ENCODE measurements at places on chromosomes 1 and 21. TPM values are rescaled to one million over a fixed set of nuclear protein-coding genes. Genes with fewer than 3 reads are reported as not detected.

Gene SRSF4
- total RNA-seq: 88.8 TPM

Gene PPIE
- total RNA-seq: 57.5 TPM

Gene PIGR
- total RNA-seq: not detected

Gene CFHR1
- total RNA-seq: not detected

Gene SLAMF6
- 24.8 TPM for total RNA-seq

Gene PRDM16
- not detected for total RNA-seq

Gene SPRR5
- not detected for total RNA-seq

Gene TAF1A
- 4.1 TPM for total RNA-seq

Gene TFF3
- total RNA-seq: not detected

Gene LCE7A
- total RNA-seq: not detected

Gene PRAMEF17
- not detected for total RNA-seq

Gene C8B
- not detected for total RNA-seq

Gene ZNF683
- not detected for total RNA-seq

Gene LRRC53
- total RNA-seq: not detected

Gene ATP1B1
- total RNA-seq: 3.5 TPM

Gene FCRLB
- 0.16 TPM for total RNA-seq

DNA sequence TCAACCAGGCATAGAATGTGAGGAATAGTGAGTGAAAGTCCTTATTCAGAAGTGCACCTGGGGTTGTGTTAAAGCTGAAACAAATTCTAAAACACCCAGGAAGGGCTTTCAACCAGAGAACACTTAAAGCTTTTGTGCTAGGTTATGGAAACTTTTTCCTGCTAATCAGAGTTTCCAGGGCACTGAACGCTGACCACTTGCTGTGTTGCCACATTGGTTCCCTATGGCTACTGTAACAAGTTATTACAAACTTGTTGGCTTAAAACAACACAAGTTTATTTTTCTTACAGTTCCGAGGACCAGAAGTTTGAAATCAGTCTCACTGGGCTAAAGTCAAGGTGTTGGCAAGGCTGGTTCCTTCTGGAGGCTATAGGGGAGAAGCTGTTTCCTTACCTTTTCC, 300.6 kb downstream of the HHAT start:
- H3K27ac ChIP-seq: no peak overlapping the region
- H3K4me3 ChIP-seq: no peak overlapping the region
- no peaks in the 10 kb centered on the region for H3K27me3 ChIP-seq
- DNase-seq: no peak

DNA sequence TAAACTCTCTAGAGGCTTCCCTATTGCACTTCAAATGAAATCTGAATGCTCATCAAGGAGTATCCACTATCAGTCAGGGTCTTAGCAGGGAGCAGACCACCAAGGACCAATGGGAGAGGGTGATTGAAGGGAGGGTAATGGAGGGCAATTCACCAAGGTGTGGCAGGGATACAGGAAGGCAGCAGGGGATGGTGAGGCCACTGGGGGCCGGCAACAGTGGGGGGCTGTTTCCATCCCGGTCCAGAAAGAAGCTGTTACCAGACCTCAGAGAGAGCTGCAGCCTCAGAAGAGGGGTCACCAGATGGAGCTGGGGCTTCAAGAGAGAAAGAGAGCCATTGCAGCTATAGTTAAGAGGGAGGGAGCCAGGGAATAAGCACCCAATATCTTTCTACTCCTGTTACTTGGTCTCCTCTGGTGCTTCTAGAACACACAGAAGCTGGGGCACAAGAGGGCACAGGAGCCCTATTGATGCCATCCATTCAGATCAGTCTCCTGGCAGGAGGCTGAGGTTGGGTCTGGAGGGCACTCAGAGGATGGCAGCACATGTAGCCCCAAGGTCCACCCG, 417.6 kb downstream of the PTPRU start:
- no peak for DNase-seq
- H3K4me3 ChIP-seq: no peak overlapping the region
- peaks cover 2% of the 10 kb centered on the region for H3K4me1 ChIP-seq
- H3K36me3 ChIP-seq: no peaks in the 10 kb centered on the region
- peaks cover 34% of the 10 kb centered on the region for H3K27me3 ChIP-seq
- H3K27ac ChIP-seq: no peak overlapping the region

- H3K27ac ChIP-seq: no peak overlapping the region
- no peak overlapping the region for H3K4me3 ChIP-seq
- H3K36me3 ChIP-seq: no peaks in the 10 kb centered on the region
- no peaks in the 10 kb centered on the region for H3K27me3 ChIP-seq
- no peak for DNase-seq
- H3K4me1 ChIP-seq: no peaks in the 10 kb centered on the region
Observed at GRCh38 chr21:20040768-20041167, 957.4 kb upstream of the NCAM2 start.

DNA sequence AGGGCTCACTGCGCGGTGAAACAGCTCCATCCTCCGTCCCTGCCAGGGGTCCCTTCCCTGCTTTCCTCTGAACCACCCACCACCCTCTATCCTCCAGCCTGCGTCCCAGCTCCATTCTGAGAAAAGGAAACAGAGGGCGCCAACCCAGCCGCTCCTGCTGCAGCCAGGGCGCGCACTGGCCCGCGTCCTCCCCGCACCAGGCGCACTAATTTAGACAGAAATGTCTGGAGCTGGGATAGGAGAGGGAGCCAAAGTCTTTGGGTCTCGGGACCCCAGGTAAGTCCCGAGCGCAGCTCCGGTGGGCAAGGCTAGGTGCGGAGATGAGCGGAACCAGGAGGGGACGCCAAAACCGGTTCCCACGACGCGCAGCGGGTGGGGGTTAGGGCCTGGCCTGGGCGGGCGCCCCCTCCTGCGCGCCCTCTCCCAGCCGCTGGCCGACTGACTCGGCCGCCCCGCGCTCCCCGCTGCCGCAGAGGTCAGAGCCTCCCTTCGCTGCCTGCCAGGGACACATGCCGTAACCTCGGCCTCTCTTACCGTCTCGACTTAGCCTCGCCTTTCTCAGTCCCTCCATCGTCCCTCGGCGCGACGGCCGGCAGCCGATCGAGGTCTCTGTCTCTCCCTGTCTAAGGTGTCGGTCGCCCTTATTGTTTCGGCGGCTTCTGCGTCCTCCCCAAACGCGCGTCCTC, 2.0 kb downstream of the CAMK2N1 start:
- H3K4me3 ChIP-seq: peak overlapping the region; percentile 92
- H3K36me3 ChIP-seq: peaks cover 5% of the 10 kb centered on the region
- no peak overlapping the region for H3K27ac ChIP-seq
- DNase-seq: no peak
- peaks cover 21% of the 10 kb centered on the region for H3K4me1 ChIP-seq

- no peak for DNase-seq
- peaks cover 10% of the 10 kb centered on the region for H3K27me3 ChIP-seq
- H3K4me1 ChIP-seq: peaks cover 10% of the 10 kb centered on the region
- H3K36me3 ChIP-seq: peaks cover 3% of the 10 kb centered on the region
- no peak overlapping the region for H3K4me3 ChIP-seq
Observed at GRCh38 chr1:203563291-203563690, 63.3 kb upstream of the ATP2B4 start.

GRCh38 chr1:226772446-226773139, 33.5 kb upstream of the ITPKB start:
- H3K4me1 ChIP-seq: no peaks in the 10 kb centered on the region
- H3K36me3 ChIP-seq: no peaks in the 10 kb centered on the region
- no peaks in the 10 kb centered on the region for H3K27me3 ChIP-seq
- H3K27ac ChIP-seq: no peak overlapping the region
- no peak for DNase-seq

DNA sequence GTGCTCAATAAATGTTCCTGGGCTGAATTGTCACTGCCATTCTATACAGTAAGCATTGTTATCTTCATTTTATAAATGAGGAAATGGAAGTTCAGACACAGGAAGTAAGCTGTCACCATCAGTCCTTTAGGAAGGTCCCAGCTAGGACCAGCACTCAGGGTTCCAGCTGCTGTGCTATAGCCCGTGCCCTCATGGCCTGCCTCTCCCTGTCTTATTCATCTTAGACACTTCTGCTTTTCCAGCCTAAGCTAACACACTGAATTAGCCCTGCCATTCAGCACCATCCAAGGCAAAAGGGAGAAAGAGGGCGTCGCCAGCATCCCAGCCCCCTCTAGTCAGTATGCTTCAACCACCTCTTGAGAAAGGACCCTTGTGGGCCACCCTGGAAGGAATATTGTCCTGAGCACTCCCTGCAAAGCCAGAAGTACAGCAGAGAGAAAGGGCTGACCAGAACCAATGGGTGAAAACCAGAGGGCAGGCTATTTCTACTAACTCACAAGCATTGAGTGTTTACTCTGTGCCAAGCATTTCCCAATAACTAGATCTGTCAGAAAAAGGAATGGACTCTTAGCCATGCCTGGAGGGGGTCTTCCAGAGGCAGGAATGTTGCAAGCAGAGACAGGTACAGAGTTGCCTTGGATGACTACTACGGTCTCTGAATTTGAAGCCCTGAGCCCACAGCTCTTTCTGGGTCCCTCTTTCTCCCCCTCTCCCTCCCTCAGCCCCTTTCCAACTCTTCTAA, 77.9 kb upstream of the NFIA start:
- DNase-seq: no peak
- peaks cover 41% of the 10 kb centered on the region for H3K27me3 ChIP-seq
- peaks cover 2% of the 10 kb centered on the region for H3K4me1 ChIP-seq
- H3K27ac ChIP-seq: peak overlapping the region; percentile 41
- H3K4me3 ChIP-seq: no peak overlapping the region

DNA sequence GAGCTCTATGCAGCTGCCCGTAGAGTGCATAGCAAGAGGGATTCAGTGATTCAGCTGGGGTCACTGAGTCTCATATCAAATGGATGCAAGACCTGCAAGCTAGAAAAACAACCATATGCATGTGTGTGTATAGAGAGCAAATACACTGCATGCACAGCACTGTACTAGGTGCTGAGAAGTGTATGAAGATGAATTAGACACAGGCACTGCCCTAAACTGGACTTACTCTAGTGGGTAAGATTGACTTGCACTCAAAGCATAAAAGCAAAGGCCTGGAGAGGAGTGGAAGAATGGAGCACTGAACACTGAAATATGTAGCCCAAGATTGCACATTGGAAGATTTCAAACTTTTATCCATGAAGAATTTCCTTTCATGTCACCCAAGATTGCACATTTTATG, 5.5 kb upstream of the GBP1 start:
- peaks cover 3% of the 10 kb centered on the region for H3K36me3 ChIP-seq
- H3K27ac ChIP-seq: peak overlapping the region; percentile 83
- peak overlapping the region; percentile 85 for H3K4me3 ChIP-seq
- H3K27me3 ChIP-seq: no peaks in the 10 kb centered on the region

DNA sequence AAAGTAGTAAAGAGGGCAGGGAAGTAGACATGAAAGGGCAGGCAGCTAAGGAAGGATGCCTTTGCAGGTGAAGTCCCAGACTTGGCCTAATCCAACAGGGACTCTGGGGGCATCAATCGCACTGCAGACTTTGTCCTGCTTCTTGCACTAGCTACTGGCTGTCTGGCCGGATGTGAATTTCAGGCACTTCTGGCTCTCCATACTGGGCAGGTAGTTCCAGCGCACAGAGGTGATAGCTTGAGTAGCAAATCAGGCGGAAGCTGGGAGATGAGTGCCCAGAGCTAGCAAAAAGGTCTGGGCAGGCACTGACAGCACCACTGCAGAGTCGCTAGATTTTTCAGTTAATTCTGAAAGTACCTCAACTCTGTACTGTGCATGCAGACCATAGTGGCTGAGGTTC, 997 bp downstream of the RSPH1 start:
- H3K36me3 ChIP-seq: no peaks in the 10 kb centered on the region
- H3K4me3 ChIP-seq: no peak overlapping the region
- no peak for DNase-seq
- peaks cover 9% of the 10 kb centered on the region for H3K4me1 ChIP-seq
- peaks cover 10% of the 10 kb centered on the region for H3K27me3 ChIP-seq

- peaks cover 49% of the 10 kb centered on the region for H3K27me3 ChIP-seq
- H3K4me3 ChIP-seq: no peak overlapping the region
- peaks cover 3% of the 10 kb centered on the region for H3K36me3 ChIP-seq
- no peak for DNase-seq
Observed at GRCh38 chr1:99672530-99673213, 26.8 kb downstream of the PALMD start.

GRCh38 chr1:154764773-154765172, 105.3 kb downstream of the KCNN3 start:
- H3K27ac ChIP-seq: no peak overlapping the region
- no peaks in the 10 kb centered on the region for H3K36me3 ChIP-seq
- H3K27me3 ChIP-seq: peaks cover 35% of the 10 kb centered on the region
- no peak for DNase-seq
- no peak overlapping the region for H3K4me3 ChIP-seq
- peaks cover 2% of the 10 kb centered on the region for H3K4me1 ChIP-seq

DNA sequence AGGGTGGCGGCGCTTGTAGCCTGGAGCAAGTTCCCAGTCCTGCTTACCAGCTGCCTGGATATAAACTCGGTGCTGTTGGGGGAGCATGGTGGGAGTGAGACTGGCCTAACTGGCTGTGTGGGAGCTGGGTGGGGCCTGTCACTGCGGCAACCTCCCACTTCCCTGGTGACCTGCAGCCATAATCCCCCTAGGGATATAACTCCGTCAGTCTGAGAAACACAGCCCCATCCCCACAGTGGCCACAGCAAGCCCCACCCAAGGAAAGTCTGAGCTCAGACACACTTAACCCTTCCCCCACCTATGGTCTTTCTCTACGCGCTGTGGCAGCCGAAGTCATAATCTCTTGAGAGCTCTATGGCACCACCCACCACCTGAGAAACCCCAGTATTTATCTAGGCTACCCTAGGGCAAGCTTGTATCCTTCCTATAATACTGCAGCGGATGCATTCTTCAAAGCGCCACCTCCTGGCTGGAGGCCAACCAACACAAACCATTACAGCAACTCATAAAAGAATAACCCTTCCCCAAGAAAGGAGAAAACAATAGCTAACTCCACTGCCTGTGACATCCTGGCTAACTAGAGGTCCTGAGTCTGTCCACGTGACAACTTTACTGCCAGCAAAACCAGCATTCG, 57.4 kb downstream of the ZNF648 start:
- DNase-seq: no peak
- H3K4me3 ChIP-seq: no peak overlapping the region
- H3K4me1 ChIP-seq: peaks cover 4% of the 10 kb centered on the region
- no peak overlapping the region for H3K27ac ChIP-seq

- H3K27ac ChIP-seq: no peak overlapping the region
- no peaks in the 10 kb centered on the region for H3K27me3 ChIP-seq
- H3K36me3 ChIP-seq: peaks cover 2% of the 10 kb centered on the region
Observed at GRCh38 chr1:197744979-197745378, 30.3 kb downstream of the DENND1B start.

- H3K4me3 ChIP-seq: no peak overlapping the region
- no peak overlapping the region for H3K27ac ChIP-seq
- H3K36me3 ChIP-seq: no peaks in the 10 kb centered on the region
- peaks cover 33% of the 10 kb centered on the region for H3K27me3 ChIP-seq
Observed at GRCh38 chr1:29828526-29829447, 592.5 kb downstream of the PTPRU start.
